Activated T-cell treated with anti-CD3 and anti-CD28 coated beads, Interleukin-2, amount 50 U/mL, for 72 hours (primary cell): ENCODE measurements at places on chromosomes 3 and 15. TPM values are rescaled to one million over a fixed set of nuclear protein-coding genes. Genes with fewer than 3 reads are reported as not detected.

- no peak overlapping the region for H3K4me3 ChIP-seq
- peaks cover 6% of the 10 kb centered on the region for H3K4me1 ChIP-seq
- H3K36me3 ChIP-seq, result peaks cover 30% of the 10 kb centered on the region
- H3K27me3 ChIP-seq, result no peaks in the 10 kb centered on the region
These were observed 43.4 kb upstream of the FILIP1L start for GRCh38 chr3:100157685-100158084.

GRCh38 chr3:69696367-69696766 lies 42.9 kb upstream of the MITF start:
- H3K36me3 ChIP-seq, result peaks cover 1% of the 10 kb centered on the region
- H3K27me3 ChIP-seq, result no peaks in the 10 kb centered on the region
- no peak overlapping the region for H3K4me3 ChIP-seq
- no peak for DNase-seq
- no peaks in the 10 kb centered on the region for H3K4me1 ChIP-seq

- no peaks in the 10 kb centered on the region for H3K36me3 ChIP-seq
- peaks cover 21% of the 10 kb centered on the region for H3K4me1 ChIP-seq
- no peaks in the 10 kb centered on the region for H3K27me3 ChIP-seq
- H3K27ac ChIP-seq, result peak overlapping the region; percentile 16
- H3K4me3 ChIP-seq, result no peak overlapping the region
These were observed 74.8 kb upstream of the RPL32 start for GRCh38 chr3:12916159-12916558.

- no peak overlapping the region for H3K27ac ChIP-seq
- no peak for DNase-seq
- no peaks in the 10 kb centered on the region for H3K27me3 ChIP-seq
- peaks cover 14% of the 10 kb centered on the region for H3K4me1 ChIP-seq
- H3K4me3 ChIP-seq, result no peak overlapping the region
- H3K36me3 ChIP-seq, result peaks cover 5% of the 10 kb centered on the region
These were observed 89.6 kb downstream of the AAGAB start for GRCh38 chr15:67164811-67165253.

DNA sequence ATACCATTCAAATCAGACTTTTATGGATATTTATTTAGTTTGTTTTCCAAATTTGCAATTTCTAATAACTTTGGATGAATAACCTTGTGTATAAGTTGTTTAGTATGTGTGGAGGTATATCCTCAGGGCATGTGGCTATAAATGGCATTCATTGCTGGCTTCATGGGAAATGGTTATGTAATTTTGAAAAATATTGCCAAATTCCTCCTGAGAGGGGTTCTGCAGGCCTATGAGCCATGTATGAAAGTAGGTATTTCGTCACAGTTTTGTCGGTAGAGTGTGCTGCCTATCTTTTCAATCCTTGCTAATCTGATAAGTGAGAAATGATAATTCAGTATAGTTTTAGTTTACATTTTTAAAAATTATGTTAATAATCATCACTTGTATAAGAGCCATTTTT lies 256.4 kb upstream of the ZNF385D start:
- no peak overlapping the region for H3K4me3 ChIP-seq
- DNase-seq, result no peak
- no peaks in the 10 kb centered on the region for H3K27me3 ChIP-seq

SPCS1 gene
- total RNA-seq, result 100 TPM

GRCh38 chr3:166444336-166444735 lies 607.1 kb upstream of the BCHE start:
- H3K4me3 ChIP-seq, result no peak overlapping the region
- DNase-seq, result no peak
- no peak overlapping the region for H3K27ac ChIP-seq
- no peaks in the 10 kb centered on the region for H3K4me1 ChIP-seq
- H3K27me3 ChIP-seq, result no peaks in the 10 kb centered on the region
- H3K36me3 ChIP-seq, result no peaks in the 10 kb centered on the region

DNA sequence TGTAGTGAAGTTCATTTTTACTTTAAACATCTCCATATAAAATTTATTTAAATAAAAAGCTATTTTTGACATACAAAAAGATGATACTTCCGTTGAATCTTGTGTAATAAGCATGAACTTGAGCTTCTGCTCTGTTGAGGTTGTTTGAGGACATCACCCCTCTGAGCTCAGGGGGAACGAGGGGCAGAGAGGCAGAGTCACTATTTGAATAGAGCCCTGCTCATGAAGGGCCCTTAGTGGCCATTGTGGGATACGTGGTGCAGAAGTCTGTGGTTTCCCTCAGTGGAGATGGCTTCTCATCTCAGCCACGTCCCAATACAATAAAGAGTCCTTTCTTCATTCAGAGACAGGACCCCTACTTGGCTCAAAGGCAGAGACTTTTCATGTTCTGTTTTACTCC lies 10.6 kb downstream of the CEMIP start:
- no peak overlapping the region for H3K27ac ChIP-seq
- H3K4me3 ChIP-seq, result no peak overlapping the region
- peaks cover 35% of the 10 kb centered on the region for H3K27me3 ChIP-seq
- H3K36me3 ChIP-seq, result no peaks in the 10 kb centered on the region

- no peak overlapping the region for H3K27ac ChIP-seq
- H3K4me1 ChIP-seq, result no peaks in the 10 kb centered on the region
- no peak for DNase-seq
- no peaks in the 10 kb centered on the region for H3K36me3 ChIP-seq
- no peaks in the 10 kb centered on the region for H3K27me3 ChIP-seq
These were observed 261.9 kb upstream of the SUCLG2 start for GRCh38 chr3:67916353-67916752.

GRCh38 chr15:41042851-41043250 lies 73.2 kb downstream of the INO80 start:
- peaks cover 9% of the 10 kb centered on the region for H3K36me3 ChIP-seq
- no peaks in the 10 kb centered on the region for H3K4me1 ChIP-seq
- DNase-seq, result no peak
- no peak overlapping the region for H3K4me3 ChIP-seq
- H3K27ac ChIP-seq, result no peak overlapping the region

DNA sequence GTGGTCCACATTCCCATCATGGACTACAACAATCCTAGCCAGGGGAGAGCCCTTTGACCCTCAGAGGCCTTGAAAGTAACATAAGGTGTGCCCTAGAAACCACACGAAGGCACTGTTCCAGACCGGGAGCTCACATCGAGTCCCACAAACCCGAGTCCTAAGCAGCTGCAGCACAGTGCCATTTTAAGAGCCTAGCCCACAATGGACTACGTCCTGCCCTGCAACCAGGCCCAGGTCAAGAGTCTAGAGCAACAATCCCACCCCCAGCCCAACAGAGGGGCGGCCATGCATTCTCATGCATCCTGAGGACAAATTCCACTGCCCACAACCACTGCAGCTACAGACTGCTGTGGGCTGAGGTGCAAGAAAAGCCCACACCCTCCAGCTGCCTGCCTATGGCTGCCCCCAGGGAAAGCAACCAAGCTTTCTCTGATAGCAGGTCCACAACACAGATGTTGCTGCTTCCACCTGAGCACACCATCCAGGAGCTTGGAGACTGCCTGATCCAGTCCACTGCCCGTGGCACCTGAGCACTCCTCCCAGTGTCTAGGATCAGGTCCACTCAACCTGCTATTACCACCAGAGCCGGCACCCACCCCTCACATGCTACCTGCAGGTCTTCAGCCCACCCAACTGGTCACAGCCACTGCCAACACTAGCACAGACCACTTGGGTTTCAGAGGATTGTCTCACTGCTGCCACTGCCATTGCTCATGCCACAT lies 56.8 kb downstream of the IGSF11 start:
- H3K27me3 ChIP-seq, result no peaks in the 10 kb centered on the region
- no peak overlapping the region for H3K27ac ChIP-seq
- no peak for DNase-seq

DNA sequence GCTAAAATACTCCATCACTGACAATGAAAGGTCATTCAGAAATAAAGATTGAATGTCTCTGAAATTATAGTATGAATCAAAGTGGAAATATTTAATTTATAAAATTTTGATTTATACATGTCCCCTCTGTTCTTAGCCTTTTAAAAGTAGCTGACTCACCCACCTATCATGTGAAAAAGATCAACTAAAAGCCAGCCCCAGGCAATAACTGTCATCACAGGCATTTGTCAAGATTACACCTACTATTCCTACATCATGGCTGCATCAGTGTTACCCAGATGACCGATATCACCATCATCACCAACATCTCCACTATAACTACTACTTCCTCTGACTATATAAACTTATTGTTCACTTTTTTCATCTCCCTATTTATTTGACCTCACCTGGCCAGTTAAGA lies 14.3 kb upstream of the PIK3R4 start:
- H3K4me1 ChIP-seq, result no peaks in the 10 kb centered on the region
- H3K4me3 ChIP-seq, result no peak overlapping the region
- H3K36me3 ChIP-seq, result no peaks in the 10 kb centered on the region
- no peaks in the 10 kb centered on the region for H3K27me3 ChIP-seq
